ENCODE measurements at places on chromosomes 2 and 18.

GRCh38 chr18:7696780-7697179 lies 129.7 kb downstream of the PTPRM start:
- ATAC-seq, result no peak

- ATAC-seq, result no peak
These were observed 19.0 kb upstream of the SIX2 start for GRCh38 chr2:45028276-45028675.

GRCh38 chr2:217844696-217845095 lies 158.1 kb downstream of the TNS1 start:
- no peak for ATAC-seq

DNA sequence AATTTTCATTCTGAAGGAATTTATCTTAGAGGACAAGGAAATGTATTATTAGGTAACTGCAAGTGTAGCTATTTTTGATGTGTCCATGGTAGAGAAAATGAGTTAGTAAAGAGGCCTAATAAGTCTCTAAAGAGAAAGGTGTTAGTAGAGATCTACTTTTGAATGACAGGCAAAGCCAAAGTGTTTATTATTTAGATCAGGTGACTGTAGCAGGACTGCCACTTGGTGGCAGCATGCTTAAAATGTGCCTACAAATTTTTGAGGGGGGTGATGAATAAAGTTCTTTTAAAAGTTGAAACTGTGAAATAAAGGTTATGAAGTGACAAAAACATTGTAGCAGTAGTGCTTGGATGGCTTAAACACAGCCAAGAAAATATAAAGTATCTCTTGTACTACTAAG lies 421.5 kb upstream of the MEIS1 start:
- no peak for ATAC-seq

DNA sequence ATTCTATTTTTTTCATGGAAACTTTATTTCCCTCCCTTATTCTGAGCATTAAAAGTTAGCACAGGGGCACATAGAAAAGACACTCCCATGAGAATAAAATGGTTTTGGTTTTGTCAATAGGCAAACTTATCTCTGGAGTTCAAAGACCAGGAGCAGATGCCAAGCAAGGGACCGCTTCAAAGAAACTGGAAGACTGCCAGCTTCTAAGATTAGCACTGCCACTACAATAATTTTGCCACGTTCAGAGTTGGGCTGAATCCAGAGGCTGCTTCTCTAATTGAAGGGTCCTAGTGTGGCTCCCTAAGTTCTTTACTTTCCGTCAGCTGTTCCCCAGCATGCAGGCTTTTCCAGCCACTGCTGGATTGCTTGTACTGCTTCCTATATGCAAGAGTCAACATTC lies 681.0 kb upstream of the GCFC2 start:
- ATAC-seq, result no peak

GRCh38 chr2:136119717-136120675 lies 2.0 kb upstream of the CXCR4 start:
- ATAC-seq, result no peak

GRCh38 chr2:235914756-235915155 lies 253.4 kb downstream of the GBX2 start:
- no peak for ATAC-seq

DNA sequence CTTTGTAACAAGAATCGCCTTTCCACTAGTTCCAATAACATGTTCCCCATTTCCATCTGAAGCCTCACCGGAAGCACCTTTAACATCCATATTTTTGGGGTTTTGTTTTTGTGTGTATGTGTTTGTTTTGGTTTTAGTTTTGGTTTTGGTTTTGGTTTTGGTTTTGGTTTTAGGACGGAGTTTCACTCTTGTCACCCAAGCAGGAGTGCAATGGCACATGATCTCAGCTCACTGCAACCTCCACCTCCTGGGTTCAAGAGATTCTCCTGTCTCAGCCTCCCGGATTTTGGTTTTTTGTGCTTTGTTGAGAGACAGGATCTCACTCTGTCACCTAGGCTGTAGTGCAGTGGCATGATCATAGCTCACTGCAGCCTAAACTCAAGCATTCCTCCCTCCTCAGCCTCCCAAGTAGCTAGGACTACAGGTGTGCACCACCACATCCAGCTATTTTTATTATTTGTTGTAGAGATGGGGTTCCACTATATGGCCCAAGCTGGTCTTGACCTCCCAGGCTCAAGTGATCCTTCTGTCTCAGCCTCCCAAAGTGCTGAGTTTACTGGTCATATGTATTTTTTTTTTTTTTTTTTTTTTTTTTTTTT lies 36.3 kb downstream of the TGOLN2 start:
- peak; percentile 62 for ATAC-seq

- ATAC-seq, result no peak
These were observed 117.1 kb downstream of the NOL10 start for GRCh38 chr2:10572701-10573100.

DNA sequence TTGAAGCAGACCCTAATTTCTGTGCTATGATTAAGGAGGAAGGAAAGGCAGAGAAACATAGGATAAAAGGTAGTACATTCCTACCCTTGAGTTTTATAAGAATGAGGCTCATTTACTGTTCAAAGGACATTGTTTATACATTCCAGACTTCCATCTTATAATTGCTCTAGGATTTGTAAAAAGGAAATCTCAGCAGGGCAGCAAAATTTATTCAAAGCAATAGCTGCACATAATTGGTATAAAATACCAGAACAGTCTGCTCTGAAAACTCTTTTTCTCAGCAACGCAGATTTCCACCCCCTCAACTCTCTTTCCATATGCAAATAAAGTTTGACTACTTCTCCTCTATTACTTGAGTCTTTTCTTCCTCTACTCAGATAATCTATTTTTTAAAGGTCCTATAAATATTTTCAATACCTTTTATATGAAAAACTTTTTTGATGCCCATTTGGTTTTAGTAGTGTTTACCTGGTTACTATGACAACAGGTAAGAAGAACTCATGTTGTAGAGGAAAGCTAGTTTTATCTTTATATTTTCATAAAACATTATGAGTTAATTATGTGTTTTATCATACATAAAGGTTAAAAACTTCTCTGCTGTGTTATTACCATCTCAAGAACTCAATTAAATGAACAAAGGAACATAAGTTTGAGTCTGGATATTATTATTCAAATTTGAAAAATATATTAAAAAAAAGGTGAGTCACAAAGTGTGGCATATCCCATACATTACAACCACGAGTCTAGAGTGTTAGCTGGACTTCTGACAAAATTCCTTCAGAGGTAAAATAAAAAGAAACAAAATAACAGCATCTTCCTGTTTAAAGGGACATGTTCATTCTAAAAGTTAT lies 19.9 kb downstream of the RBMS1 start:
- ATAC-seq, result no peak

DNA sequence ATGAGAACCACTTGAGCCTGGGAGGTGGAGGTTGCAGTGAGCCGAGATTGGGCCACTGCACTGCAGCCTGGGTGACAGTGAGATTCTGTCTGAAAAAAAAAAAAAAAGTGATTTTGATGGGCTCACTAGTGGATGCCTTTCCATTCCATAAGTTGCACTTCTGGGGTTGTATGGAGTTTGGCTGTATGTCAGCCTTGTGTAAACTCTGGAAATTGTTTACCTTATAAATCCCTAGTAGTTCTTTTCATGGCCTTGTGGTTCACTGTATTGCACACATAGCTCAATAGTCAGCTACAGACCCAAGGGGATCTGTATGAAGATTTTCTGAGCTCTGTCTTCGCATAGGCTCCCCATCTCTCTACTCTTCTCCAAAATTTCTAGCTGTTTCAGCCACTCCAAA lies 131.9 kb downstream of the SOX11 start:
- ATAC-seq, result no peak

DNA sequence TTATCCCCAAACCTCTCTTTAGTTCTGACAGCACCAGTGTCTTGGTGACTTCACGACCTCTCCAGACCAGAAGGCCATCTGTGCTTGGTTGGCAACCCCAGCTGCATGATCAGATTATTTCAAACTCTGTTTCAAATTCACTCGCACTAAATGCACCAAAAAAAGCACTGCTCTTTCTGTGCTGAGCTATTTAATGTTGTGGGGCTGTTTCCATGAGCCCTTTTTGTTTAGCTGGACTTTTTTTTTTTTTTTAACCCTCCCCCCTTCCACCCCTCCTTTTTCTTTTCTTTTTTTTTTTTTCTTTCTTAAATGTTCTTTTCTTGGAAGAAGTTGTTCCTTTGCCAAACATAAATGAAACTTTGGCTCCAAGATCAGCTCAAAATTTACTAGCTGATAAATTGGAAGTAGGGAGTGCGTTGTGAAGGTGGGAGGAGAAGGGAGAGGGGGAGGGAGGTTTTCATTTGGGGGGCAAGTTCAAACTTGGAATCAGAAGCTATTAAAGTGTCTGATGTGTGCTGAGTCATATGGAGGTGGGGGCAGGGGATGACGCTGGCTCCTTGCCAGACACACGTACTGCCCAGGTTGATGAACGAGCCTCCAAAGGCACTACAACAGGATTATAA lies 543.0 kb upstream of the TNP1 start:
- ATAC-seq, result no peak

- no peak for ATAC-seq
These were observed 305.1 kb upstream of the SPRED2 start for GRCh38 chr2:65737452-65738011.

DNA sequence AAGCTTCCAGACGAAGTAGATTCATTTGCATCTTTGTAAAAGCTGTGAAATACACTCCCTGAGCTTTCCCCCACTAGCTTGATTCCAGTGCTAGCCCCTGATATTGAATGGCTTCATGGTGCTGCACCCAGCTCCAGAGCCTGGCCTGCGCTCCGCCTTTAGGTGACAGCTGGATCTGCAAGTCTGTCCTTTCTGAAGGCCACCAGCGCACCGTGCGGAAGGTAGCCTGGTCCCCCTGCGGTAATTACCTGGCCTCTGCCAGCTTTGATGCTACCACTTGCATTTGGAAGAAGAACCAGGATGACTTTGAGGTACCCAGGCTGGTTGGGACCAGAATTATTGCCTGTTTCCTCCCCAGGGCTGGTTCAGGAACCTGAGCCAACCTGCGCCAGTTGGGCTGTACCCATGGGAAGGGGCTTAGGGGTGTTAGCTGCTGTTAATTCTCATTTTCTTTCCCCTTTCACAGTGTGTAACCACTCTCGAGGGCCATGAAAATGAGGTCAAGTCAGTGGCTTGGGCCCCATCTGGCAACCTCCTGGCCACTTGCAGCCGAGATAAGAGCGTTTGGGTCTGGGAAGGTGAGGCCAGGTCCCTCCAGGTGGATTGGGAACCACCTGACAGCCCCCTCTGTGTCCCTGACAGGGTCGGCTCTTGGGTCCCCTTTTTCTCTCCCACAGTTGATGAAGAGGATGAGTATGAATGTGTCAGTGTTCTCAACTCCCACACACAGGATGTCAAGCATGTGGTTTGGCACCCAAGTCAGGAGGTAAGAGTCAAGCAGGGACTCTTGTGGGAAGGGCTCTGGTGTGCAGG lies 1.3 kb downstream of the CIAO1 start:
- peak; percentile 11 for ATAC-seq

DNA sequence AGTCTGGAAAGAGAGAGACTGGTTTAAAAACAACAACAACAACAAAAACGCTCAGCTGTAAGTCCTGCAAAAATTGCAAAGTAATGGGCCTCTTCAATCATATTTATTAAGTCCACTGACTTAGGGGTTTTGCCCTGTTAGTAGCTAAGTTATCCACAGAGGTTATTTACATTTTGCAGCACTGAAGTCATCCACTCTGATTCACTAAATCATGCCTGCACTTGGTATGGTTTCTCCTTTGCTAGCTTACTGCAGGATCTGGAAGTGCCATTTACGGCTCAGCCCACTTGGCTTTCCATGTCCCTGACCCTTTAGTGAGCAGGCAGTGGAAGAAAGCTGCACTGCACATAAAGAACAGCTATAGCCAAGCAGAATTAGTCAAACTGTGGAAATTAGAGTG lies 484.4 kb downstream of the NRXN1 start:
- ATAC-seq, result no peak

- ATAC-seq, result no peak
These were observed 36.6 kb downstream of the ARL6IP6 start for GRCh38 chr2:152755029-152755428.

GRCh38 chr18:79756826-79757225 lies 40.9 kb upstream of the KCNG2 start:
- ATAC-seq, result no peak

- ATAC-seq, result peak; percentile 86
These were observed 46.6 kb downstream of the SMAD2 start for GRCh38 chr18:47883771-47884413.

- ATAC-seq, result no peak
These were observed 84.2 kb upstream of the ASAP2 start for GRCh38 chr2:9122367-9122766.

DNA sequence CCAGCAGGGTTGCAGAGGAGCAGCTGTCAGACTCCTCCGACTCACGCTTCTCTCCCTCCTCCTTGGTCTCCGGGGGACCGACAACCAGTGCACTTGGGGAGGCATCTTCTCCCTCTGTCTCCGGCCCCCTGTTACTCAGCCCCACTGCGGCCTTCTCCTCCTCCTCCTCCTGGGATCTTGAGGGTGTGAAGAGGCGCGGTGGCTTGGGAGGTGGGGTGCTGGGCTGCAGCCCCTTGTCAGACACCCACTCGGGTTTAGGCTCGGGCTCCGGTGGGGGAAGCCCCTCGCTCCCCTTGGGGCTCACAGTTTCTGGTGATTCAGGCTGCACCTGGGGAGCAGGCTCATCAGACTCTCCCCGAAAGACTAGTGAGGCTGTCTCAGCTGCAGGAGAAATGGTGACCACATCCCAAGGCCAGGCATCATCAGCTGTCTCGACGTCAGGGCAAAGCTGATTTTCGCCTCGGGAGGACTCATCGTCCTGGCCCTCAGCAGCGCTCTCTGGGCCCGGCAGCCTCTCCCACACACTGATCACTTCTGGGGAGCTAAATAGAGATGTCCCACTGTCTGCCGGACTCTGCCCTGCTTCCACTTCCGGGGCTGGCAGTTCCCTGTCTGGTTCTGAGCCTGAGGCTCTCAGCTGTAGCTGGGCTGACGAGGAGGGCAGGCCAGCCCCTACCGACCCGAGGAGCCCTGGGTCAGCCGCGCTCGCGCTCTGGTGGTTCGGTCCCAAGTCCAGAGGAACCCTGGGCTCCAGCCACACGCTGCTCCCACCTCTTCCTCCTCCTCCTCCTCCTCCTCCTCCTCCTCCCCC lies 9.0 kb upstream of the SFXN5 start:
- no peak for ATAC-seq

DNA sequence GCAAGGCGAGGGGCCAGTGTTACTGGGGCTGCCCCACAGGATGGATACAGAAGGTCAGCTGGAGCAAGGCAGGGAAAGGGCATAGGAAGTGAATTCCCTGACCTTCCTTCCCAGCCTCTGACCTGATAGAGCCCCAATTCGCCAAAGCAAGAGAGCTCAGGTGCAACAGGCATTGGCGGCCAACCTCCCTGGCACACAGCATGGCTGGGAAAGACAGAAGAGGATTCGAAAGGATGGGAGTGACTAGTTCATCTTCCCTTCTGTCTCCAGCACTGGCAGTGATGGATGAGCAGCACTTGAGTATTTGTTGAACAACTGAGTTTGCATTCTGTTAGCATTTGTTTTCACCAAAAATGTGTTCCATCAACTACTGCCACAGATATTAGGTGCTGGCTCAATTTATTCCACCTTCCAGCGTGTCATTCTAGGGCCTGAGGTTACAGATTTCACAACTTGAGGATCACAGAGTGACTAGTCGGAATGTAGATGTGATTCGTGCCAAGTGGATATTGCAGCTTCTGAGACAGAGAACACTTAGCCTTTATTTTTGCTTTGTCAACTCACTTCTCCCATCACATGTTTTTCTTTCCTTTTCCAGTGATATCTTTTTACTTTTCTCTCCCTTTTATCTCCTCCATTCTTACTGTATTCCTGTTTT lies 6.2 kb downstream of the COPS8 start:
- no peak for ATAC-seq
